Activated CD4-positive, alpha-beta T cell treated with anti-CD3 and anti-CD28 coated beads, Interleukin-10, Interleukin-2, amounts not matched to agents 100 ng/mL and 50 ng/mL, durations not matched to agents 16 hours and 8 hours (primary cell): ENCODE measurements at places on chromosomes 7 and 10.

DNA sequence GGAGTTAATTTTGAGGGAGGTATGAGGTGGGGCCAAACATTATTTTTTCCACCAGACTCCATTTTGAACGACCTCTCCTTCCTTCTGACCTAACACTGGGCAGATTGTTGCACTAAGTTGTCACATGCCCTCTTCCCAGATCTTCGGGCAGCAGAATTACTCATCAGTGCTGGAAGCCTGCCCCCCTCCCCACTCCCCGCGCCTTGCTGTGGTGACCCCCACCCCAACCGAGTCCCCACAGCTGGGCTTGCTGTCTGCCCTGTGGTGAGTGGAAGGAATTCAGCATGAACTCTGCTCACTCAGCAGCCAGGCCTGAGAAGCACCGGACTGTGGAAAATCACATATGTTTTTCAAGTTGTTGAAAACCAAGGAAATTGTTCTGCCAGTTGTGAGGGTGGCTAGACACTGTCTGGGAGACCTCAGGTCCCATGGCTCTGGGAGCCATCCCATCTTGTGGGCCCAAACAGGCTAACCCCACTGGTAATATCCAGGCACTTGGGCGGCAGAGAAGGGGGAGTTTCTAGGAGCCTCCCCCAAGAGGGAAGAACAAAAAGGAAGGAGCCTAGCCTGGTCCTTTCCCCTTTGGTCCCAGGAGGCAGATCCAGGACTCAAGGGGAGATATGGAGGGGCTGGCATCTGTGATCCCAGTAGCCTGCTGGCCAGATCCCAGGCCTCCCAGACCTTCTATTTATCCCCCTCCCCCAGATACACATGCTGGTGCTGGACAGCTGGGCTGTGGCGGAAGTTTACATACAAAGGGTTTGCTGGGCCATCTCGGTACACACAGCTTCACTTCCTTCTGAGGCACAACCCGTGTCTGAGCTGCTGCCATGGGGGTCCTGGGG is 3.5 kb upstream of the AEBP1 start:
- no peak for DNase-seq

DNA sequence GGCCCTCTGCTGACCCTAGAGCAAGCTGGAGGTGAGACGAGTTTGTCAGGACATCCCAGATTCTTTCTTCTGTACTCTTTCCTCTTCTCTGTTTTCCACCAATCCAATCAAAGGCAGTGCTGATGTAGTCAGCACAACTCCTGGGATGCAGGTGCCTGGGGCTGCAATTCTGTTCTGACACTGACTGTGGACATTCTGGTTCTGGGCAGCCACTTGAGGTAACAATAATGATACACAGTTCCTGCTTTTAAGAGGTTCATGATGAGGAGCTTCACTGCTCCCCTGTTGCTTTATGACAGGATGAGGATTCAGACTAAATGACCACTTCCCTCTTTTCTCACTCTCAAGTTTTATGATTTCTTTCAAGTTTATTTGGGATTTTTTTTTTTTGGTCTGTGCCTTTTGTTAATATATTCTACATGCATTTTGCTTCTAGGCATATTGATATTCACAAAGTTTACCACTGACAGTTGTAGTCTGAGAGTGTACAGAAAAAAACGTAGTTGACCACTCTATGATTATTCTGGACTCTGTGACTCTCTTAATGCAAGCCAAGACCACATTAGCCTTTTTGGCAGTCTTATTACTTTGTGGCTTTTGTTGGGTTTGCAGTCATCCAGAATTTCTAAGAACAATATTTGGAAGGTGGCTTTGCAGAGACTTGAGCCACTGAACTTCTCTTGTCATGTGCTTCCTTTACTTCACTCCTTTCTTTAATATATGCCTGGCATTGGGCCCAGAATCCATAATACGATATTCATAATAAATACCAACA is 247.6 kb downstream of the AUTS2 start:
- DNase-seq, result no peak

- DNase-seq, result peak; percentile 68
These were observed 855 bp downstream of the ATP6V1F start for GRCh38 chr7:128863433-128863989.

DNA sequence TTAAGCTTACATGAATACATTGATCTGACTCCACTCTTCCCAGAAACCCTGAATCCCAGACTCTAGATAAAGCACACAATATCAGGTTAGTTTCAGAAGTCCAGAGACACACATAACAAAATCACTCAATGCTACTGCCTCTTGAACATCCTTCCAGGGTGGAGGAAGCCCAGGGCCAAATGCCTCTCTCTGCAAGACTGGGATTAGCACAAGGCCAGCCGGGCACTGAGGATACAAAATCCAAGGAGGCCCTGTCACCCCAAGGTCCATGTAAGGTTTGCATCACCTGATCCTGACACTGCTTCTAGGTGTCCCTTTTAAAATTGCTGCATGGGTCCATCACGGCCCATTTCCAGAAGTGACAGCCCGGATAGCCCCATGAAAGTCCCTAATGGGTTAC is 2.6 kb upstream of the PLXNA4 start:
- no peak for DNase-seq

- no peak for DNase-seq
These were observed 2.0 kb downstream of the MUC12 start for GRCh38 chr7:100971111-100972001.

DNA sequence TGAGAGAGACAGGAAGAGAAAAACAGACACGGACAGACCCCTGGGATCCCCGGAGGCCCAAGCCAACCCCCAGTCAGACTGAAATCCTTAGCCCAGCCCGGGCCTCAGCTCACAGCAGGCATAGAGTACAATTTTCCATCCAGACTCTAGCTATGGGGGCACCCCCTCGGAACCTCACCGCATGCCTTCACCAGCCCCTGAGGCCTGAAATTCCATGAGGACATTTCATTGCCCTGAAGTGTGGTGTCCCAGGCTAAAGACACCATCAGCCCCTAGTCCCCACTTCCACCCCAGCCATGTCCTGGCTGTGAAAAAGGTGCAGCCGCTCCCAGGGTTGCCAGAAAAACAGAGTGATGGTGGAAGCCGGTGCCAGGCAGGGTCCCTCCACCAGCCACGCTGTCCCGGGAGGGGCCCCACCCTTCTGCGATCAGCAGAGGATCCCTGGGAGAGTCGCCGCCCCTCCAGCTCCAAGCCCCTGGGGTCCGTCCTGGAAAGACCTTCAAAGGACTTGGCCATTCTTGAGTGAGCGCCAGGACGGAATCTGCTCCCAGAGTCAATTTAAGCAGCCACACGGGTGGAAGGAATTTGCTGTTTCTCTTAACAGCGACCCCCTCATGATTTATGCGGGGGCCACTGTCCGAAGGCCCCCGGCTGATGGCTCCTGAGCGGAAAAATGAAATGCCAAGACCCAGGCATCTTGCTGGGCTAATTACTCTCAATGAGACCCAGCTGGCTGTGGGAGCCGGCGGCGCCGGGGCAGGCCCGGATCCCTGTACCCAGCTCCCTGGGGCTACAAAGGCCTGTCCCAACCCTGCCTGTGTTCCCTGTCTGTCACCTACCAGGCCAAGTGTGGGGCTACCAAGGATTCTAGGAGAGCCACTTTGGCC is 23.2 kb downstream of the MYL10 start:
- DNase-seq, result no peak

DNA sequence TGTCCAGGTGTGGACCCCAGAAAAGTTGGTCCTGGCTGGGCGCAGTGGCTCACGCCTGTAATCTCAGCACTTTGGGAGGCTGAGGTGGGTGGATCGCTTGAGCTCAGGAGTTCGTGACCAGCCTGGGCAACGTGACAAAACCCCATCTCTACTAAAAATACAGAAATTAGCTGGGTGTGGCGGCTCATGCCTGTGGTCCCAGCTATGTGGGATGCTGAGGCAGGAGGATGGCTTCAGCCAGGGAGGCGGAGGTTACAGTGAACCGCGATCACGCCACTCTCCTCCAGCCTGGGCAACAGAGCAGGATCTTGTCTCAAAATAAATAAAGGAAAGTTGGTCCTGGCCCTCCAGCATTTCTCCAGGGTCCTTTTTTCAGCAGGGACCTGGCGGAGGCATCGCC is 1.4 kb downstream of the NUDT1 start:
- no peak for DNase-seq

DNA sequence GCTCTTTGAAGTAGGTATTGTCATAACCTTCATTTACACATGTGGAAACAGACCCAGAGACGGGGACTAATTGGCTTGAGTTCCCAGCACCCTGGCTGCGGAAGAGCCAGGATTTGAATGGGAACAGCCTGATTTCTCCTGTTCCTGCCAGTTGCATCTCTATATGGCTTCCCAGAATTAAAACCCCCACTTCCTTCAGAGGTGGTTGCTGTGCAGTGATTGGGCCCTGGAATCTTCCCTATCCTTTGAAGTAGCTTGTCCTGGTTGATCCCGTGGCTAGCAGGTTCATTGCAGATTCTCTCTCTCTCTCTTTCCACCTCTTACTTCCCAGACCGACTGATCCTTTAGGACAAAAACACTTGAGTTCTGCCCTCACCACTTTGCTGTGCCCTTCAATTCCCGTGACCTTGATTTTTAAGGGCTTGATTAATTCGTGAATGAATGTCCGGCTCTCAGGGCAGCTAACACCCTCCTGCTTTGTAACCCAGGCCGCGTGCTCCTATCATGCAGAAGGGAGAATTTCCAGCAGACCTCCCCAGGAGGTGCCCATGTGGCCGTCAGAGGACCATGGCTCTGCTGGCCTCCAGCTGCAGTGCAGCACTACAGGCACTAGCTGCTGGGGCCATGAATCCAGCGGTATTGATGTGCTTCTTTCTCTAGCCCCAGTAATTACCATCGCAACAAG is 120.6 kb upstream of the AGK start:
- DNase-seq, result no peak

- no peak for DNase-seq
These were observed 150.9 kb downstream of the ANK3 start for GRCh38 chr10:60238759-60239100.

GRCh38 chr7:115478426-115478825 is 552.1 kb downstream of the TFEC start:
- no peak for DNase-seq

DNA sequence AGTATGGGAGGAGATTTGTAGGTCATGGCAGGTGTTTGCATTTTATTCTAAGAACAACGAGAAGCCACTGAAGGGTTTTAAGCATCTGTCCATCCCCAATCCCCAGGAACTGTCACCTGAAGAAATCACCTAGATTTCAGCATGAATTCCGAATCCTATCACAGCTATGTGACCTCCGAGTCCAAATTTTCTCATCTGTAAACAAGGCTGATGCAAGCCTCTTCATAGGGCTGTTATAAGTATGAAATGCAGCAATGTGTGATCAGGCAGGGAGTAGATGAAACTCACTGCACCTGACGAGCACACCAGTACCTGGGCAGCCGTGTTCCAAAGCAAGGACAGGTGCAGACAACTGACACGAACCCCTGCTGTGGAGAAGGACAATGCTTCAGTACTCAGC is 14.0 kb downstream of the HABP2 start:
- DNase-seq, result no peak

GRCh38 chr7:108072116-108072515 is 58.0 kb downstream of the LAMB4 start:
- no peak for DNase-seq

DNA sequence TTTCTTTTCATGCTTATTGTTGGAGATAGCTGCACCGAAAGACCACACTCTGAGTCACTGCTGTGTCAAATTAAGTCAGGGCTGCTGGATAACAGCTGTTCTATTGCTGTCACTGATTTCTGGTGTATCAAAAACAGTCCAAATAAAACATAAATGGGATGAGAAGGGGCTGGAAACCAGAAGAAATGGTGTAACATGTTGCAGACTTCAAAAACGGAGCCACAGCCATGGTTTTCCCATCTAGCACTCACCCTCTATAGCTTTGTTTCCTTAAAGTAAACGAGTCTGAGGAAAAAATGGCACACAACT is 103.3 kb upstream of the DIP2C start:
- DNase-seq, result no peak

DNA sequence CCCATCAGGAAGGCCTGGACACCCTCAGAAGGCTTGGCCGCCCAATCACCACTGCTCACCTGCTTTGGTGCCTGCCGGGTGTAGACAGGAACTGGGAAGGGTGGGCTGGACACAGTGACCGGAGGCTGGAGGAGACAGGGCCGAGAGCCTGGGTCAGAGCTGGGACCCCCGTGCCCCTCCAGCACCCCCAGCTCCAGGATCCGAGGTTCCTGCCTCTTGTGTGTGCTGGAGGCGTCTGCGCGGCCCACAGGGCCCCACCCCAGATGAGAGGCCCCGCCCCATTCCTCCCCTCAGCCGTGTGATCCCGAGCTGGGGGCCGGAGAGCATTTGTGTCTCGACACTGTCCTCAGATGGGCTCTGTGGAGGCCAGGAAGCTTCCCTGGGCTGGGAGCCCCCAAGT is 9.4 kb downstream of the ADAM8 start:
- no peak for DNase-seq

GRCh38 chr7:158810846-158811245 is 18.5 kb downstream of the ESYT2 start:
- no peak for DNase-seq

DNA sequence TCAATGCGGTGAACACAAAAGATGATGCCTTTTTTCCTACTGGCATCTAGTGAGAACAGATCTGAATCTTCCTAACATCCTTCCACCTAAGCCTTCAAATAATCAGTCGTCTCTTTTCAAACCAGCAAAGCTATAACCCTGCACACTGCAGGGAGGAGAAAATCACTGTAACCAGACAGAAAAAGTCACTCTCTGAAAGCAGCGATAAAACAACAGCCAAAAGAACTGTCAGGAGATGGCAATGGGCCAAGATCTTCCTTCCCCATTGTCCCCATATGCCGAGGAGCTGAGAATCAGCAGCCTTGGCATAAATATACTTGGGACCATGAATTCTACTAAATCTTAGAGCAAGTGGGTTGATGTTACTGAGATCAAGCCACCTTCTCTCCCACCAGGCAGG is 13.1 kb downstream of the FZD9 start:
- no peak for DNase-seq

GRCh38 chr10:110865809-110866482 is 5.8 kb upstream of the PDCD4 start:
- DNase-seq, result no peak

GRCh38 chr10:46546591-46547540 is 9.6 kb downstream of the GPRIN2 start:
- no peak for DNase-seq

DNA sequence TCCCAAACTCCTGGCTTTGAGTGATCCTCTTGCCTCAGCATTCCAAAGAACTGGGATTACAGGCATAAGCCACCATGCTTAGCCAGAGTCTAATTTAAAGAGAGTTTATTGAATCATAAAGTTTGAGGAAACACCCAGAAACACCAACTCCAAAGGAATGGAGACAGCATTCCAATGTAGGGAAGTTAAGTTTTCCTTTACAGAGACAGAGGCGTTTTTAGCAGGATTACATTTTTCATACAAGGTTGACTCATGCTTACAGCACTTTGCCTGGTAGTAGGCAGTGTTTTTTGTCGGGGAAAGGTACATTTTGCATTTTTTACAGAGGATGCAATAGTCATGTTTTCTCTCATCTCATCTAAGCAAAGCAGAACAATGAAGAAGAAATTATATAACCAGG is 18.9 kb upstream of the OPN4 start:
- DNase-seq, result no peak

DNA sequence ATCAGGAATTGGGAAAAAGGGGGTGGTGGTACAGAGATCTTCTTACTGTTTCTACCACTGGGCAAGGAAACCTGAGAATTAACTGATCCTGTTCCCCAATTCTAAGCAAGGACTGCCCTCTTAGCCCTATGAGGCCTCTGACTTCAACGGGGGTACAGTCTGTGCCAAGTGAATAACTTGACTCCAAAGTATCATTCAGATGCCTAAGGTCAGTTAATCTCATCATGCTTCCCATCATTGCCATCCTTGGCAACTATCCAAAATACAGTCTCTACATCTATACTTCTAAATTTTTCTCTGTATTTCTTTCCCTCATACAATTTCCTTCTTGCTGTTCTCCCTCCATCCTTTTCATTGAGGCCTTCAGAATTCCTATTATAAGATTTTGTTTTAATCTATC is 10.5 kb downstream of the PPP3CB start:
- no peak for DNase-seq
